AG04450 (cell line): ENCODE measurements at places on chromosomes 4 and X.

DNA sequence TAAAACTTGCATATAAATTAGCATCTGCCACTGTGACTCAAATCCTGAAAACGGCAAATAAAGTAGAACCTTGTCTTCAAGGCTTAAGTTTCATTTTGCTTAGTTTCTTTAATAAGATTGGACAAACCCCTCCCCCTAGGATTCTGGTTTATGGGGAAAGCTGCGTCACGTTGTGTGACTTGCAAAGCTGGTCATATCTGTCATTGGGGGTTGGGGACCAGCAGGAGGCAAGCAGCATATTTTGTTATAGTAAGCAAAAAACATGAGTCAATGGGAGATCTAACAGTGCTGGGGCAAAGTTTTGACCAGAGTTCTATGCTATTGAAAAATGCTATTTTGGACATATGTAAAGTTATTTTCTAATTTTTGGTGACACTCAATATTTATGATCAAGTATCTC is 407.3 kb downstream of the PCDH18 start:
- DNase-seq: no peak

DNA sequence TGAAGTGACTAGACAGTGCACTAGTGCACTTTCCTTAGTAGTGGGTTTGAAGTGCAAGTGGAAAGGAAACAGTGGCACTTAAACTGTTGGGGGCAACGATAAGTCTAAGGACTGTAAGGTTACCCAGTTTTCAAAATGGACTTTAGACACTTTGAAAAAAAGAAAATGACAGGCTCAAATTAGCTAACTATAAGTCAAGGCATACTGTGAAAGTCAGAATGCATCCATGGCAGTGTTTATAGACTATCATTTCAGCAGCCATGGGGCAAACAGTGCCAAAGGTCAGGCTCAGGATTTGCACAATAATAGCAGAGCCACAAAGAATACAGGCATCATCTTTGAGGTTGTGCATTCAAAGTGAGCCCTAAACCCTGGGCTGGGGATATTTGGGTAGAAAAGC is 104.4 kb downstream of the CXCL13 start:
- no peak for DNase-seq

DNA sequence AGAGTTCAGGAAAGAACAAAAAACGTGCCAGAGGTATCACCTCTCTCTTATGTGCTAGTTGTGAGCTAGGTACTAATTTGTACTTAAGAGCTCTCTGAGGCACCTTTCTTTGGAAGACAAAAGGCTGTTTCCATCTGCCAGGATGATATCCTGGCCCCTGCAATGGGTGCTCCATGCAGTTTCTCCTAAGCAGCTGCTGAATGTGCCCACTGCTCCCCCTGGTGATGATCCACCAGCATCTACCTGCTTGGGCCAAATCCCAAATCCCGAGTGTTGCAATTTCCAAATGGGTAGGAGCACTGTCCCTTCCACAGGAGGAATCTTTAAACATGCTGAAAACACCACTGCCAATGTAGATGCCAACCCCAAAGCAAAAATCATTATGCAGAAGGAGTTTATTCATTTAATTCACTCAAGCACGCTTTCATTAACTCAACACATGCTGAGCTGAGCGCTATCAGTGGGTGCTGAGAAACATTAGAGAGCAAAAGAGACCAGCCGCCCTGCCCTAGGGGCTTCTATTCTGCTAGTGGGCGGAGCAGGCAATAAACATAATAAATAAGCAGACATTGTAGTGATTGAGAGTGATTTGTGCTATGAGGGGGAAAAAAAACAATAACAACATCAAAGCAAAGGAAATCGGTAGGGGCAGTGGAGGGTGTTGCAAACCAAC is 69.6 kb upstream of the C4orf50 start:
- DNase-seq: no peak

GRCh38 chr4:116243431-116243830 is 841.9 kb downstream of the TRAM1L1 start:
- no peak for DNase-seq

DNA sequence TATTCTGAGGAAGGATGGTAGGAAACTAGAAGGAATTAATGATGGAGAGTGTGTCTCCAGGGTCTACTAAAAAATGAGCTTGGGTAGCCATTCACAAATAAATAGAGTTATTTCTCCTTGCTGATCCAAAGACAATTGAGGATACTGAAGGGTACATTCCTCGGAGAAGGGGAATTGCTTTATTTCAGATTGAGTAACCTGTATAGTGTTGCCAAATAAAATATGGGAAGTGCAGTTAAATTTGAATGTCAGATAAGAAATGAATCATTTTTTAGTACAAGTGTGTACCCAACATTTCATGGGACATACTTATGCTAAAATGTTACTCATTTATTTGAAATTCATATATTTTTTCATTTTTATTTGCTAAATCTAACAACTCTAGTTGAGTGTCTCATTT is 16.0 kb upstream of the VSIG1 start:
- DNase-seq: no peak

DNA sequence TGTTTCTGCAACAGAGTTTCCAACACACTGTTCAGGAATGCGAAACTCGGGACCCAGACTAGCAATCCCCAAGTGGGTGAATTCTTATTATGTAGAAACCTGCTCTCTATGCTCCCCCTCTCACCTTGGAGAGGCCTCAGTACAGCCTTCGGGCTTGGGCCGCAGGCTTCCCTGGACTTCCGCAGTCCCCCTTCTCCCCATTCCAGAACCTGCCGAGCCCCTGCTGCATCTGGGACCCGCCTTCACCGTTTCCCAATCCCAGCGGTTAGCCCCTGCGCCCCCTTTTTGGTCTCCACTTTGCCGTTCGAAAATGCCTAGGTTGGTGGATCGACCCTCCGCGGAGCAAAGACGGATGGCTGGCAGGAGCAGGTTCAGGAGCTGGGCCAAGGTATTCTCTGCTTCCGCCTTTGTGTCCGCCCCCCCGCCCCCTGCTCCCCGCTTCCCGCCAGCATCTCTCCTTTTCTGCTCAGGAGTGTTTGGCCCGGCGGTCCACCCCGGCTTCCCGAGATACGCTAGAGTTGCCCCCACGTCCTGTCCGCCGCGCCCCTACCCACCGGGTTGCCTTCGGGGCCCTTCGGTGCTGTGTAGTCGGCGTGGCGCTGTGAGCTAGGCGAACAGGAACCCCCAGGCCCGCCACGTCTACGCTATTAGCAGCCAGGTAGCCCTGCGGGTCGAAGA is 11.5 kb downstream of the HAND2 start:
- no peak for DNase-seq

- DNase-seq: no peak
Observed at GRCh38 chr4:89784686-89785231, 52.2 kb downstream of the SNCA start.

GRCh38 chr4:17033025-17033767 is 134.8 kb upstream of the LDB2 start:
- no peak for DNase-seq
